ENCODE measurements at places on chromosomes 2 and 18. TPM values are rescaled to one million over a fixed set of nuclear protein-coding genes. Genes with fewer than 3 reads are reported as not detected.

PROKR1 gene
- 0.15 TPM for polyA plus RNA-seq

GPBAR1 gene
- 2.8 TPM for polyA plus RNA-seq

DBI gene
- 265 TPM for polyA plus RNA-seq

ZNF521 gene
- polyA plus RNA-seq = 53.9 TPM

POMC gene
- polyA plus RNA-seq = 7.8 TPM

TSPYL6 gene
- not detected for polyA plus RNA-seq

SKA1 gene
- polyA plus RNA-seq = 8.4 TPM

LBX2 gene
- polyA plus RNA-seq = 1.3 TPM

MROH2A gene
- 0.13 TPM for polyA plus RNA-seq

ST3GAL5 gene
- polyA plus RNA-seq = 13.0 TPM

KIF5C gene
- 4.6 TPM for polyA plus RNA-seq

HMSD gene
- polyA plus RNA-seq = 2.0 TPM

DLGAP1 gene
- polyA plus RNA-seq = 4.8 TPM

UGT1A5 gene
- polyA plus RNA-seq = not detected

SLC23A3 gene
- polyA plus RNA-seq = 23.0 TPM

Data from left renal pelvis (tissue), 4 donors.